ENCODE measurements at places on chromosomes 16 and 17.
A peak's percentile ranks its signal among the peaks of the same experiment; 100 is the strongest.

- DNase-seq: no peak
Observed at GRCh38 chr16:79800016-79800608, 199.6 kb upstream of the MAF start.

GRCh38 chr16:48231727-48232492 lies 12.2 kb upstream of the LONP2 start:
- no peak for DNase-seq

DNA sequence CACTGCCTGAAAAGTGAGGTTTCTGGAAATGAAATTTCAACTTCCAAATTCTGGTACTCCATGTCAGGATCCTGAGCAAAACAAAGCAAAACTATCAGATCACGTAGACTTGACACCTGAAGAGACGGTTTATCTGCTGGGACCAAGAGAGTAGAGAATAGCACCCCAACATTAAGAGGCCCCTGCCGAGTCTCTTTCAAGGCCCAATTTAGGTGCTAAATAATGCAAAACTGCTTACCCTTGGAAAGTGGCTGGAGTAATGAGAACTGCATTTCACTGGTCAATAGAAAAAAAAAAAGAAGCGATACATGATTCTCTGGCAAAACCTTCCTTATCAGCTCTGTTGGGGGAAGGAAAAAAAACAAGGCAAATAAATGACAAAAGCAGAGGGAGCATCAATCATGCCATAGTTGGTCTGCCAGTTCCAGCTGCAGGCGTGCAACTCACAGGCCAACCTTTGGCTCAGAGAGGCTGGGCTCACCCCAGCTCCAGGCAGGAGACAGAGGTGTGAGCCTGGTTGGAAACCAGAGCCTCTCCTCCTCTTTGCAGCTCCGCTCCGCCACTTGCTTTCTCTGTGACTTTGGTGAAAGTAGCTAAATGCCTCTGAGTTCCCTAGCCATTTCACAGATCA lies 595.2 kb downstream of the TOX3 start:
- no peak for DNase-seq

- no peak for DNase-seq
Observed at GRCh38 chr16:55638256-55638655, 17.5 kb upstream of the SLC6A2 start.

GRCh38 chr17:65261682-65262636 lies 124.8 kb downstream of the RGS9 start:
- DNase-seq: no peak

GRCh38 chr16:53984936-53985335 lies 281.0 kb downstream of the FTO start:
- DNase-seq: no peak

DNA sequence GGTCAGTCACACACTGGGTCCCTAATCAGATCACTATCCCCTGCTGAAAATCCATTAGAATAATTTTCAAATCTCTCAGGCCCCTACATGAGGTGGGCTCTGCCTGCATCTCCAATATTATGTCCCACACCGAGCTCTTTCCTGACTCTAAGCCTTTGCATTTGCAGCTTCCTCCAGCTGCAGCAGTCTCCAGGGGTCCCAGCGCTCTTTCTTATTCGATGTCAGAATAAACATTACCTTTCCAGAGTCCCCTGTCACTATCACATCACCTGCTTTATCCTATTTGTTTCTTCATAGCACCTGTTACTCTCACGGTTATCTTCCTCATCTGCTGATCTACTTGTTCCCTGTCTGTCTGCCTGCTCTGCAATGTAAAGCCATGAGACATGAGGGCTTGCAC lies 57.3 kb upstream of the MON1B start:
- DNase-seq: no peak

DNA sequence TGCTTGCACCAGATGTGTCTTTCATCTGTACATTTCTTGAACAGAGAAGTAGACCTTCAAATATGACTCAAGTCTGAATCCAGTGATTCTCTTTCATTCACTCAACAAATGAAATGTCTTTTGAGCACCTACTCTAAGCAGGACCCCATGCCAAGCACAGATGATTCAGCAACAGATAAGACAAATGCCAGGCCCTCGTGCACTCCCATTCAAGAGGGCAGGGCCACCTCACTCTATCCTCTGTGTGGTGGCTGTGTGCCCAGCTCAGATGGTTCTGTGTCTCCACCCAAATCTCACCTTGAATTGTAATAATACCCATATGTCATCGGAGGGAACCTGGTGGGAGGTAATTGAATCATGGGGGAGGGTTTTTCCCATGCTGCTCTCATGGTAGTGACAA lies 74.1 kb upstream of the NKD1 start:
- DNase-seq: no peak

GRCh38 chr17:70171159-70171558 lies 1.8 kb downstream of the KCNJ2 start:
- no peak for DNase-seq

DNA sequence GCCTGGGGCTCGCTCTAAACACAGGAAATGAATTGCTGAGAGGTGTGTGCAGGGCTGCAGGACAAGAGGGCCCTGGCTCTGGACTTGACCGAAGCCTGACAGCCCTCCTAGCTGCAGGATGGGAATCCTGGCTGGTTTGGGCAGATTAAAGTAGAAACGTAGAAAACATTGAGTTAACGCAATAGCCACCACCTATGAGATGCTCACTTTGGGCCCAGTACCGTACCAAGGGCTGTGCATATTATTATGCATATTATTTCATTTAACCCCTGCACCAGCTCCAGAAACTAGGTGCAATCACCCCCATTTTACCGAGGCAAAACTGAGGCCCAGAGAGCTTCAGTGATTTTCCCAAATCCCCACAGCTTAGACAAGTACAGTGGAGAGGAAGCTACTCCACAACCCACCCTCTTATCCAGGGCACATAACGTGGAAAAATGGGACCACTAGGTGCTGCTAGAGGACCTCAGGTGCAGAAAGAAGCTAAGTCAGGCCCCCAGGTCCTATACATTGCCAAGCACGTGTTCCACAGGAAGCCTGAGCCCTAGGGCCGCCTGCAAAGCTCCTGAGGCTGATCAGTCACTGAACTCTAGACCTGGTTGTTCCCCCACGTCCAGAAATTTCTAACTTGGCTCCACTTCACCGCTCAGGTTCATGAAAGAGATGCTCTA lies 79.2 kb downstream of the MYH11 start:
- DNase-seq: no peak

GRCh38 chr17:59558953-59559352 lies 6.5 kb upstream of the DHX40 start:
- DNase-seq: no peak

GRCh38 chr17:51371732-51372151 lies 111.4 kb downstream of the UTP18 start:
- DNase-seq: no peak

- DNase-seq: peak; percentile 72
Observed at GRCh38 chr16:11796227-11797165, 562 bp downstream of the ZC3H7A start.

DNA sequence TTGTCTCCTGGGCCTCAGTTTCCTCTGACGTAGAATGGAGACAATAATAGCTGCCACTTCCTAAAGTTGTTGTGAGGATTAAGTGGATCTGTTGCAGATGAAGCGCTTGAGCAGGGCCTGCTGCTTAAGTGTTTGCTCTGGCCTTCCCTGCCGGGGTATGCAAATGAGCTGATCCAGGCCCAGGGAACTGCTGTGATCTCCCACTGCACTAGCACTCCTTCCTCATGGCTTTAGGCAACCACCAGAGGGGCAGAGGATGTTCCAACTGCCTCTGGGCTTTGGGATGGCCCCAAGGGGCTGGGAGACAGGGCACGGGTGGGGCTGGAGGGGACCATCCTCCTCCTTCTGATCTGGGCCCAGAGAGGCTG lies 6.2 kb downstream of the SBK1 start:
- DNase-seq: no peak

- peak; percentile 45 for DNase-seq
Observed at GRCh38 chr17:27526604-27527002, 70.4 kb downstream of the KSR1 start.

- peak; percentile 88 for DNase-seq
Observed at GRCh38 chr16:53372992-53373871, 61.0 kb upstream of the RBL2 start.

- no peak for DNase-seq
Observed at GRCh38 chr17:21462237-21462636, 86.1 kb downstream of the KCNJ12 start.

- no peak for DNase-seq
Observed at GRCh38 chr16:79970087-79970486, 369.6 kb upstream of the MAF start.

GRCh38 chr17:45993962-45994627 lies 5.0 kb upstream of the STH start:
- no peak for DNase-seq

GRCh38 chr17:47774987-47775580 lies 42.0 kb downstream of the TBX21 start:
- no peak for DNase-seq

- DNase-seq: no peak
Observed at GRCh38 chr17:29838961-29839360, 91.1 kb downstream of the SSH2 start.

GRCh38 chr16:19219836-19220235 lies 51.8 kb downstream of the SYT17 start:
- no peak for DNase-seq

- DNase-seq: no peak
Observed at GRCh38 chr17:78240839-78241238, 9.4 kb downstream of the TMEM235 start.

GRCh38 chr17:19288453-19288852 lies 51.3 kb downstream of the EPN2 start:
- no peak for DNase-seq

DNA sequence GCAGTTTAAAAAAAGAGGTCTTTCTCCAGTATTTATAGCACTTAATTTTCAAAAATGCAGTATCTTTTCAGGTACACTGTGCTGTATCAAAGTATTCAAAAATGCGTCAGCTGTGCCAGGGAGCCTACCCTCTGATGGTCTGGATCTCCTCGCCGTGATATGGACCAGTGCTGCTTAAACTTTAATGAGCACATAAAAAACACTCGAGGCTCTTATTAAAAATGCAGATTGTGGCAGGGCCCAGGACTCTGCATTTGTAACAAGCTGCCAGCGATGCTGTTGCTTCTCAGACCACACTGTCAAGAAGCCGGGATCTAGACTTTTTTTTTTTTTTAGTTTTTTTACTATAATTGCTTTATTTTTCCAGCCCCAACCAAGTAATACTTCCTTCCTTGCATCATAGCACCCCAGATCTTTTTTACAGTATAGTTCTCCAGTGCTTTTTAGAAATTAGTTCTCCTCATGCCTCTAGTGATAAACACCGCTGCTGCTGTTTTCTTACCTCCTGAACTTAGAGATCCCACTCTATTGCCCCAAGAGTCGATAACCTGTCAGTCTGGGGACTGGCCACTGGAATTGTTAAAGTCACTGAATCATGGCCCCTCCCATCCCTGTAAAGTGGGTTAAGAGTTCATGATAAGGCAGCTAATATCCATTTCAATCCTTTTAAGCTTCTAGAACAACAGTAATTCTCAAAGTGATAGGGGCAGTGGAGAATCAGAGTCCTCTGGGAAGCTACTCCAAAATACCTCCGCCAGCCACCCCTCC lies 1.6 kb upstream of the SMARCD2 start:
- DNase-seq: no peak

DNA sequence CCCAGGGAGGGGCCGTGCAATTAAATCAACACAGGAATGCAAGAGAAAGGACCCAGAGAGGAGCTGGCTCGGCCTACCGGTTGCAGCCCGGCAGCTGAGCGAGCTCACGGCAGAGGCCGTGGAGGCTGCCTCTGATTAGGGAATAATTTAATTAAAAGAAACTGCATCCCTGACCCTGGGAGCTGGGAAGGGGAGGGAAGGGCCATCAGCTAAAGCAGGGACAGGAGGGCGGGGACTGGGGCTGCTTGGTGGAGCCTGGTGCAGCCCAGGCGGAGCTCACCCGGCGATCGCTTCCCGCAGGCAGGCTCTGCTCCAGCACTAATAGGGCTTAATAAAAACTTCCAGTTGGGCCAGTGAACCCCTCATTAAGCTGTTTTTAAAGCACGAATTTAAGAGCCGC lies 43.4 kb downstream of the LMF1 start:
- no peak for DNase-seq

- no peak for DNase-seq
Observed at GRCh38 chr16:2157480-2158261, 2.1 kb downstream of the TRAF7 start.

DNA sequence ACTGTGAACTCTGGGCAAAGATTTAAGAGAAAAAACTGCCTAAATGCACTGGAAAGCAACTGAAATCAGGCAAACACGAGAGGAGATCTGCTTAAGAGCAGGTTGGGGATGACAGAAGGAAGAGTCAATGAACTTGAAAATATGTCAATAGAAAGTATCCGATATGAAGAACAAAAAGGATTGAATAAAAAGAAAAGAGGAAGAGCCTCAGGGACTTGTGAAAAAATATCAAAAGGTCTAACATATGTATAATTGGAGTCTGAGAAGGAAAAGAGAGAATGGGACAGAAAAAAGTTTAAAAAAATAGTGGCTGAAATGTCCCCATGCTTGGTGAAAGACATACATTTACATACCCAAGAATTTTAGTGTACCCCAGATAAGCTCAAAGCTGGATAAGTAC lies 195.5 kb downstream of the COPRS start:
- no peak for DNase-seq

GRCh38 chr17:1328437-1328836 lies 49.0 kb downstream of the TRARG1 start:
- no peak for DNase-seq

GRCh38 chr17:2050300-2051060 lies 4.4 kb upstream of the HIC1 start:
- DNase-seq: peak; percentile 63

DNA sequence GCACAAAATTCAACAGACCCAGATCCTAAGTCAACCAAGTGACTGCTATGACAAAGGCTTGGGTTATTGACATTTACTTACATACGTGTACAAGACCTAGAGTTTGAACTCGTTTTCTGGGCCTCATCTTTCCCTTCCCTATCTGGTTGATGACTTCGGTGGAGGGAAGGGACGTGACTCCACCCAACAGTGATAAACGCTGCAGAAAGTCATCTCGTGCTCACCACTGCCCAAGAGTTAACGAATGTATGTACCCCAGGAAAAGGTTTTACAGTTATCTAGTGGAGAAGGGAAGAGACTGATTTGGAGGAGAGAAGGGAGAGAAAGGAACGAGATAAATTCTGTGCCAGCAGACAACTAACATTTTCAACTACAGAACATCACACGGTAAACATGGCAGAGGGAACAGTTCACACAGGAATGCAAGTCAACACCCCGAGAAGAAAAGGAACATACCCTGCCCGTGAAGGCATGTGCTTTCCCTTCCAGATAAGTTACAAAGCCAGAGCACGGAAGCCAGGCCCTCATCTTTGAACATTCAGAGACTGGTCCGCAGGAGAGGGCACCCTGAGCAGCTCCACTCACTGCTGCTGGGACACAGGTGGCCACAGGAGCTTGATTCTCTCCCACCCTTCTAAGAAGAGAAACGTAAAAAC lies 13.9 kb upstream of the CYTH1 start:
- DNase-seq: no peak

DNA sequence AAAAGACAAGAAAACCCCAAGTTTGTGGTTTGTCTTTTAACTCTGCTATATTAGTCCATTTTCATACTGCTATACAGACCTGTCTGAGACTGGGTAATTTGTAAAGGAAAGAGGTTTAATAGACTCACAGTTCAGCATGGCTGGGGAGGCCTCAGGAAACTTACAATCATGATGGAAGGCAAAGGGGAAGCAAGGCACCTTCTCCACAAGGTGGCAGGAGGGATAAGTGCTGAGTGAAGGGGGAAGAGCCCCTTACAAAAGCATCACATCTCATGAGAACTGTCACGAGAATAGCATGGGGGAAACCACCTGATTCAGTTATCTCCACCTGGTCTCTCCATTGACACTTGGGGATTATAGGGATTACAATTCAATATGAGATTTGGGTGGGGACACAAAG lies 13.5 kb upstream of the ADAM11 start:
- no peak for DNase-seq
